ENCODE measurements at places on chromosomes 11 and 22.

DNA sequence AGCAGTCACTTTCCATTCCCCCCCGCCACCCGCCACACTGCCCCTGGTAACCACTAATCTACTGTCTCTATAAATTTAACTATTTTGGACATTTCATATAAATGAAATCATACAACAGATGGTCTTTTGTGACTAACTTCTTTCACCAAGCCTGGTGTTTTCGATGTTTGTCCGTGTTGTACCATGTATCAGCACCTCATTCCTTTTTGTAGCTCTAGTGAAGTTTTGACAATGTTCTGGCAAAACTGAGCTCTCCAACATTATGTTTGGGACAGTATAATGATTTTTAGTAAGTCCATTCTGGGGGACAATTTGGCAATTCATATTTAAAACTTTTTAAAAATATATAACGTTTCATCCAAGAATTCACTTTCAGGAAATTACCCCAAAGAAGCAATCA lies 45.6 kb upstream of the ARHGAP42 start:
- no peak for DNase-seq

GRCh38 chr11:128713595-128713994 lies 19.7 kb downstream of the FLI1 start:
- DNase-seq = no peak

DNA sequence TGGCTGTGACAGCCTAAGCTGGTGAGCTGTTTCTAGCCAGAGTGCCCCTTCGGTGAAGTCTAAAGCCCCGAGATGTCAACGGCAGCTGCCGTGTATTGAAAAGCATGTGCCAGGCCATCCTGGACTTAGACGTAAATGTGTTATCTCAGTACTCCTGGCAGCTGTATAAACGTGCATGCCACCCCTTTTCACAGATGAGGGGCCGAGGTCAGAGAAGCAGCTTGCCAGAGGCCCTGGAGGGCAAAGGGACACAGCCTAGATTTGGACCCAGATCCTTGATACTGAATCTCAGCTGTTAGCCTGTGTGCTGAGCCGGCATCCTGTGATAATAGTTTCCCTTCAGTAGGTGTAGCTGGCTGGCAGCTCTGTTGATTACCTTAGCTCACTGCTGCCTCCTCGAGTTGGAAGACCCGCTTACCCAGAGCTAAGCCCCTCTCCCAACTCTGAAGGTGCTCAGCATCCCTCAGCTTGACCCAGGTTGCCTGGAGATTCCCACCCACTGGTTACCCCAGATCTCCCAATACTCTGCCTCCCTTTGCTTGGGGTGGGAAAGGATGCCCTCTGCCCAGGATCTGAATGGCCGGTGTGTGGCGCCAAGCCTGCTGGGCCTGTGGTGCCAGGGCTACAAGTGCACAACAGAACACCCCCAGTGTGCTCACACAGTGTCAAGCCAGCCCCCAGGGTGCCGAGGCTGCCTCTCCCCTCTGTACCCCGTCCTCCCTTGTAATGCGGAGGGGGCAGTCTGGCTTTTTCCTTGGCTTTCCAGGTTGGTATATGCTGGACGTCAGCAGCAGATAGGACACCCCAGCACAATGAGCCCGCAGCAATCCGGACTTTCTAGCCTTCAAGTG lies 59.8 kb upstream of the WNT7B start:
- no peak for DNase-seq

GRCh38 chr11:83051760-83052671 lies 19.7 kb downstream of the RAB30 start:
- no peak for DNase-seq

- no peak for DNase-seq
These were observed 58.1 kb downstream of the AMBRA1 start for GRCh38 chr11:46535688-46536087.

DNA sequence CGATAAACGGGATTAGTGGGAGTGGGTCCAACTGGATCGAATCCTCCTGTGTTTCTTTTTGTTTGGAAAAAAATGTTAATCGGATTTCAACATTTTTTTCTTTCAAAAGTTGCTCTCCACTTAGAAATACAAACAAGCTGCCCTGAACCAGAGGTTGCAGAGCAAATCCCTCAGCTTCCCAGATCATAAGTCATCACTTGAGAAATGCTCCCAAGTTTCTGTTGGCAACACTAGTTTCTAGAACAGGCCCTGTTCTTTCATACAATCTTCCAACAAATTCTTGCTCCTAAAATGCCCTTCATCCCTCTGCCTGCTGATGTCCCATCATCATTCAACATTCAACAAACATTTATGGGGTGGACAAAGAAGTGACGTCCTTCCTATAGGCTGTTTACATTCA lies 1.3 kb upstream of the MLC1 start:
- no peak for DNase-seq

DNA sequence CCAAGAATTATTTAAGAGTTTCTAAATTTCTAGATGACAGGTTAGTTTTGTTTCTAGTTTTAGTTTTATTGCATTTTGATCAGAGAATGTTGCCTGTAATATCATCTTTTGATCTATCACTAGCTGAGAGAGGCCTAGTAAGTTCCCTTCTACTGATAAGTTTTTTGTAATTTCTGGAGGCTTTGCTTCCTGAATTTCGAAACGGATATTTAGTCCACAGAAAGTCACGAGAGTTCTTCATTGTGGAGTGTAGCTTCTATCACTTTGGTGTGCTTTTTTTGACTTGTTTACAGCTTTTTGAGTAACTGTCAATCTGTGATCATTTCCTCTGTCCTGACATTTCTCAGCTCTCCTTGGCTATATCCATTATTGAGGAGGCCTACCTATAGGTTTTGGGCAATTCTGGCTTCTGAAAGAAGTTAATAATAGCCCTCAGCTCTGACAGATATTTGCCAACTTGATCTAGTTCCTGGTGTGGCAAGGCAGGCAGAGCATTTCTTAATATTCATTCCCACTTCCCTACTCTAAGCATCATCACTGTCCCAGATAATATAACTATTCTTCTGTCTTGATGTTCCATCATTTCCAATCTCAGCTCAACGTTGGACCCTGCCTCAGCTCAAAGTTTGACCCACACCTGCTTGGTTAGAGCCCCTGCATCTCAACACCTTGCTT lies 171.3 kb downstream of the BLID start:
- no peak for DNase-seq

All from stimulated activated CD8-positive, alpha-beta memory T cell treated with anti-CD3 and anti-CD28 coated beads, Interleukin-15, amount 100 ng/mL, for 1 hour (primary cell).